ENCODE measurements at places on chromosomes 13 and 19.

- no peak overlapping the region for H3K27ac ChIP-seq
- DNase-seq, result no peak
- H3K27me3 ChIP-seq, result no peaks in the 10 kb centered on the region
Measured at GRCh38 chr19:39377373-39378362, 13.2 kb downstream of the PAF1 start.

DNA sequence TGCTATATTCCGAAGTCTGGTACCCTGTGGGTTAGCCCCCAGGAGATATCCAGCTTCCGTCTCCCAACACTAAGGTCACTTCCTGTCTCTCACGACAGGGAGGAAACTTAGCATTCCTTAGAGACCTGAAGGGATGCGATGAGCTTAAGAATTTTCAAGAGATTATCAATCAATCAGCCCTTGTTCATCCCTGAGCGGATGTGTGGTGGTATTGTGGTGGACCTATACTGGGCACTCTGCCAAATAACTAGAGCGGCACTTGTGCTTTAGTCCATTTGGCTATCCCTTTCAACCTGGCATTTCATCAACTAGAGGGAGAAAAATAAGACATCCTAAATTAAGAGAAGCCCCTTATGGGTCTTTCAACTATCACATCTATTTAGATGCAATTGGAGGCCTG, 30.9 kb upstream of the ZNF562 start:
- H3K36me3 ChIP-seq, result no peaks in the 10 kb centered on the region
- no peak for DNase-seq
- no peaks in the 10 kb centered on the region for H3K4me1 ChIP-seq
- no peaks in the 10 kb centered on the region for H3K27me3 ChIP-seq
- H3K4me3 ChIP-seq, result no peak overlapping the region

- H3K27me3 ChIP-seq, result no peaks in the 10 kb centered on the region
- no peaks in the 10 kb centered on the region for H3K4me1 ChIP-seq
- H3K4me3 ChIP-seq, result no peak overlapping the region
- H3K27ac ChIP-seq, result no peak overlapping the region
- H3K36me3 ChIP-seq, result no peaks in the 10 kb centered on the region
Measured at GRCh38 chr13:50740052-50740741, 103.3 kb downstream of the DLEU7 start.

GRCh38 chr13:84776593-84776992, 894.3 kb upstream of the SLITRK1 start:
- H3K4me3 ChIP-seq, result no peak overlapping the region
- no peaks in the 10 kb centered on the region for H3K36me3 ChIP-seq
- H3K4me1 ChIP-seq, result no peaks in the 10 kb centered on the region

DNA sequence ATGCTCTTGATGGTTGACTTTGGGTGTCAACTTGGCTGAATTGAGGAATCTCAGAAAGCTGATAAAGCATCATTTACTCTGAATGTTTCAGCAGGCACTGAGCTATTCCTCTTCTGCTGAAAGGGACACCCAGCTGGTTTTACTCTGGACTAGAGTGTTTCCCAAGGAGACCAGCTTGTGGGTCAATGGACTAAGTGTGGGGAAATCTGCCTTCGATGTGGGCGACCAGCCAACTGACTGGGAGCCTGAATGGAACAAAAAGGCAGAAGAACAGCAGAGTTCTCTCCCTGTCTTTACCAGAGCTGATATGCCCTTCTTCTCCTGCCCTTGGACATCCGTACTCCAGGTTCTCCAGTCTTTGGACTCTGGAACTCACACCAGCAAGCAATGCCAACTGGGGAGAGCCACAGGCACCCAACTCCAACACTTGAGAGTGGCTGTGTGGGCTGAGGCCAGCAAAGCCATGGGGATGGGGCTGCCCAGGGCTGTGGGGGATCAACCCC, 32.2 kb downstream of the MRPL57 start:
- H3K4me1 ChIP-seq, result no peaks in the 10 kb centered on the region
- DNase-seq, result no peak
- no peak overlapping the region for H3K4me3 ChIP-seq

DNA sequence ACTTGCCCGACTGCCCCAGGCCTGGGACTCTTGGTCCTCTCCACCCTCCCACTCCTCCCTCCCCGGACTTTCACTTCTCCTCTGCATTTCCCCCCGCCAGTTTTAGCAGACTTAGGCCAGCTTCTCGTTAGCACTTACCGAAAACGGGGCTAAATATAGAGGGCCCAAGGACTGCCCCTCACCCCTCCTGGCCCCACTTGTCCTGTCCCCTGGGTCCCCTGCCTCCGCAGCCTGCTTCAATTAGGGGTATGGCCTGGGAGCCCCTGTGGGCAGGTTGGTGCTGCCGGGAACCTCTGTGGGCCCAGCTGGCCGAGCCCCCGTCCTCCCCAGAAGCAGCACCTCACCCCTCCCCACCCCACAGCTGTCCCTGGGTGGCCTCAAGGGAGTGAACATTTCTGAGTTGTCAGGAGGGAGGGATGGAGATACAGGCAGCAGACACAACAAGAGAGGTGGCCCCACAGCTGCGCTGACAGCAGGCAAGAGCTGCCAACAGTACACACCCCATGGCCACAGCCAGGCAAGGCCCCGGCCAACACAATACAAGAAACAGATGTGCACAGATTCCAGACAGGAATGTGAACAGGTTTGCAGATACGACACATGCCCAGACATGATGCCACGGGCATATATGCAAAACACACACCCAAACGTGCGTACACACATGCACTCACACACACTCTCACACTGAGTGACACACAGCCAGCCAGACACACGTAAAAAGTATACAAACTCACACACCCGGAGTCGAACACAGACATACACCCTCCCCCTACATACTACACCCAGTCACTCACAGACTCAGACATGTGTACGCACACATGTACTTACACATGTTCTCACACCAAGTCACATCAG, 2.6 kb downstream of the POU2F2 start:
- H3K27ac ChIP-seq, result no peak overlapping the region
- no peak overlapping the region for H3K4me3 ChIP-seq
- peaks cover 14% of the 10 kb centered on the region for H3K4me1 ChIP-seq
- peak; percentile 65 for DNase-seq
- no peaks in the 10 kb centered on the region for H3K36me3 ChIP-seq
- H3K27me3 ChIP-seq, result peaks cover 49% of the 10 kb centered on the region

DNA sequence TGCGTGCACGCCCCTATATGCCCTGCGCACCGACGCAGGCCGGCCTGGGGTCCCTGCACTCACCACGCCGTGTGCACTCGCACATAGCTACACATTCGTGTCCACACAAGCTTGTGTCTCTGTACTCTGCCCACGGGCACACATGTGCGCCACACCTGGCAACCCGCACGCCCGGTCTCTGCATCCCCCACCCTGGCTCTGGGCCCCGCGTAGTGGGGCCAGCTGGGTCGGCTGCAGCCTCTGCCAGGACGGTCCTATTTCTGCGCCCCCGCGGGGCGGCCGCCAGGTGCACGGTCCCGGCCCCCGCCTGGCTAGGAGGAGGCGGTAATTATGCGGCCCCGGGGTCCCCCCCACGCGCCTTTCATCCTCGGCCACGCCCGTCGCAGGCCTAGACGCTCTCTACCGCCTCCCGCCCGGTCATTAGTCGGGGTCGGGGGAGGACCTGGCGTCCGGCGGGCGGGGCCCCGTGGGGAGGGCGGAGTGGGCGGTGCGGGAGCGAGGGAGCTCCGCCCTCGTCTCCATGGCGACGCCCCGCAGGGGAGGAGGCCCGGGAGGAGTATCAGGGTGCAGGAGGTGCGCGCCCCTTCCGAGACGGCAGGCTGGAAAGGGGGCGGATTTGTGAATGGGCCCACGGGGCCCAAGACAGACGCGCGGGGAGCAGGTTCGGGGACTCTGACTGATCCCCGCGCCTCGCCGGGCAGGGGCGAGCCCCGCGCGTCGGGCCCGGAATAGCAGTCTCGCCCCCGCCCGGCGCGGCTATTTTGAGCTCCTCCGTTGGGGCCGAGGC, 2.8 kb upstream of the CIRBP start:
- H3K36me3 ChIP-seq, result peaks cover 6% of the 10 kb centered on the region
- H3K27ac ChIP-seq, result peak overlapping the region; percentile 84
- peaks cover 74% of the 10 kb centered on the region for H3K4me1 ChIP-seq
- H3K4me3 ChIP-seq, result peak overlapping the region; percentile 50
- peak; percentile 94 for DNase-seq
- no peaks in the 10 kb centered on the region for H3K27me3 ChIP-seq

GRCh38 chr13:84654654-84655275, 772.5 kb upstream of the SLITRK1 start:
- no peak overlapping the region for H3K4me3 ChIP-seq
- no peaks in the 10 kb centered on the region for H3K36me3 ChIP-seq

- peaks cover 18% of the 10 kb centered on the region for H3K4me1 ChIP-seq
- no peak overlapping the region for H3K4me3 ChIP-seq
- no peaks in the 10 kb centered on the region for H3K36me3 ChIP-seq
- H3K27me3 ChIP-seq, result peaks cover 5% of the 10 kb centered on the region
- no peak overlapping the region for H3K27ac ChIP-seq
Measured at GRCh38 chr19:1181606-1182005, 7.5 kb upstream of the SBNO2 start.

GRCh38 chr19:1883784-1884183, 1.5 kb downstream of the ABHD17A start:
- H3K36me3 ChIP-seq, result no peaks in the 10 kb centered on the region
- no peak for DNase-seq
- no peaks in the 10 kb centered on the region for H3K27me3 ChIP-seq
- H3K4me3 ChIP-seq, result peak overlapping the region; percentile 94
- no peak overlapping the region for H3K27ac ChIP-seq
- H3K4me1 ChIP-seq, result no peaks in the 10 kb centered on the region

GRCh38 chr19:10260141-10260584, 8.1 kb downstream of the MRPL4 start:
- no peak for DNase-seq
- H3K36me3 ChIP-seq, result peaks cover 44% of the 10 kb centered on the region
- no peaks in the 10 kb centered on the region for H3K4me1 ChIP-seq
- no peaks in the 10 kb centered on the region for H3K27me3 ChIP-seq

- H3K36me3 ChIP-seq, result no peaks in the 10 kb centered on the region
- H3K4me1 ChIP-seq, result peaks cover 7% of the 10 kb centered on the region
- no peak overlapping the region for H3K4me3 ChIP-seq
Measured at GRCh38 chr13:39224671-39225240, 186.5 kb downstream of the NHLRC3 start.

GRCh38 chr13:105821337-105821736, 714.1 kb downstream of the EFNB2 start:
- H3K4me3 ChIP-seq, result no peak overlapping the region
- H3K4me1 ChIP-seq, result no peaks in the 10 kb centered on the region
- H3K27me3 ChIP-seq, result no peaks in the 10 kb centered on the region

- no peaks in the 10 kb centered on the region for H3K4me1 ChIP-seq
- no peaks in the 10 kb centered on the region for H3K36me3 ChIP-seq
- H3K27ac ChIP-seq, result no peak overlapping the region
- no peak overlapping the region for H3K4me3 ChIP-seq
- no peak for DNase-seq
Measured at GRCh38 chr13:90866006-90866405, 481.5 kb upstream of the MIR17HG start.

DNA sequence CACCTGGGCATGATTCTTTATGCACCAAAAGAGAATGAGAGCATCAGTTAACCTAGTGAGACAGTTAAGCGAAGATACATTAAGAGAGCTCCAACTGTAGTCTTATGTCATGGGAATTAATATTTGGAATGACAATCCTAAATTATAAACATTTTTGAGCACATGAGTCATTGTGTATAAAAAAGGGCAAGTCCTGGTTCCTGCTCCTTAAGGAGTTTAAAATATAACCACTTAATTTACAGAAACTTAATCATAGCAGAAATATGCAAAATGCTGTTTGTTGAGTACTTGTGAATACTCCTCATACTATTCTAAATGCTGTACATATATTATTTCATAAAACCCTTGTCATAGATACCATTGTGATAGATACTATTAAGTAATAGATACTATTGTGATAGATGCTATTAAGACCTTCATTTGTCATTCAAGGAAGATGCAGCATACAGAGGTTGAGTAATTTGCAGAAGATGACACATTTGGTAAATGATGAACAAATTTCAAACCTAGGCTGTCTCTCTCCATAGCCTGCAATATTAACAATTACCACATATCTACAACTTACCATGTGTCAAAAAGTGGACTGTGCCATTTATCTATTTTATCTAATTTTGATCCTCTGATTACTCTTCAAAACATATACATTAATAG, 301.0 kb downstream of the TBC1D4 start:
- peaks cover 27% of the 10 kb centered on the region for H3K4me1 ChIP-seq
- H3K36me3 ChIP-seq, result no peaks in the 10 kb centered on the region
- H3K4me3 ChIP-seq, result no peak overlapping the region
- DNase-seq, result no peak

DNA sequence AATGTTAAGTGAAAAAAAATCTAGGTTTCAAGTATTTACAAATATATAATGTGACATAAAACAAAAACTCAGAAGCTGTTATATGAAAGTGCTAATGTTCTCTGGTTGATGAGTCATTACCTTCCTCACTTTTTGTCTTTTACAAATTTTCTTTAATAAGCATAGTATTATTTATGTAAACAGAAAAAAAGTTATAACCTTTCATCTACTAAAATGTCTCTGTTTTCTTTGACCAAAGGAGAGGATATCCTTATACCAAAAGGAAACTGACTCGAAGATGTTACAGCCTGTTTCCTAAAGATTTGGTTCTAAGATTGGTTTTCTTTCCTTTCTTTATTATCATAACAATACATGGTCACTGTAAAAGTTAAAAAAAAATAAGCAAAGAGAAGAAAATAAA, 38.0 kb downstream of the RCBTB2 start:
- no peak for DNase-seq
- no peaks in the 10 kb centered on the region for H3K4me1 ChIP-seq
- no peak overlapping the region for H3K4me3 ChIP-seq
- H3K36me3 ChIP-seq, result peaks cover 4% of the 10 kb centered on the region
- no peaks in the 10 kb centered on the region for H3K27me3 ChIP-seq

- H3K4me3 ChIP-seq, result no peak overlapping the region
- no peaks in the 10 kb centered on the region for H3K36me3 ChIP-seq
- DNase-seq, result no peak
- no peaks in the 10 kb centered on the region for H3K27me3 ChIP-seq
- H3K4me1 ChIP-seq, result no peaks in the 10 kb centered on the region
- H3K27ac ChIP-seq, result no peak overlapping the region
Measured at GRCh38 chr19:29001141-29001581, 211.8 kb downstream of the UQCRFS1 start.

DNA sequence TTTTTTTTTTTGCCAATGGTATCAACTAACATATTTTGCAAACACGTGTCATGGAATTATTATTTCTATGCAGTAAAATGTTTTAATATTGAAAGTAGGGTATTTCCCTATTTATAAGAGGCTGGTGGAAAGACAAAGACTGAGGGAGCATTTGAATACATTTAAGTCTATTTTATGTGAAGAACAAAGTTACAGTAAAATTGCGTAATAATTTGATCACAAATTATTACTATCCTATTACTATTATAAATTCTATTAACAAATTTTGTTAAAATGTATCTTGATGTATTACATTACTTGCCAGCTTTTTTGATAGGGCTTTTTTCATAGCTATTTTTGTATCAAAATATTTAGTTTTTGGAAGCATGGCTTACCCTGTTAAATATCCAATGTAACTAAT, 58.4 kb downstream of the GPC5 start:
- H3K27me3 ChIP-seq, result no peaks in the 10 kb centered on the region
- no peaks in the 10 kb centered on the region for H3K36me3 ChIP-seq
- no peaks in the 10 kb centered on the region for H3K4me1 ChIP-seq
- DNase-seq, result no peak
- H3K27ac ChIP-seq, result no peak overlapping the region
